ENCODE measurements at places on chromosomes 1 and 21. TPM values are rescaled to one million over a fixed set of nuclear protein-coding genes. Genes with fewer than 3 reads are reported as not detected.

The KAZN gene
- 12.9 TPM for total RNA-seq

The PROK1 gene
- total RNA-seq, result not detected

DNA sequence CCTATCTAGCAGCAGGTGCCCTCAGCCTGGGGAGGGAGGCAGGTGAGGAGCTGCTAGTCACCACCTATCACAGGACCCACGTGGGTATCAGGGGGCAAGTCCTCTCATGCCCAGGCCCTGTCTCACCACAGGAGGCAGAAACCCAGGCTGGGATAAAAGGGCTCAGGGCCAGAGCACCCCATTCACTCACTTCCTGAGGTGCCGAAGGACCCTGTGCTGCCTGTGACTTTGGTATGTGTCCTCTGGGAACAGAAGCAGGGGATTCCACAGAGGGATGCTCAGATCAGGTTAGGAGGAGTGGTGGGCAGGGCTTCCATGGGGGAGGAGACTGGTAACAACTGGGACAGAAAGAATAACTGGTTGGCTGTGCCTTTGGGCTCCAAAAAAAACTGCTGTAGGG, at the start of gene LCE1E:
Gene LCE1E (plus strand): TSS at position 181 of the 400 bp plus-strand sequence. CDS start 1,043 bp downstream, outside the sequence.
- DNase-seq, result no peak

- no peak for DNase-seq
Observed at GRCh38 chr1:87346130-87346814, 17.6 kb downstream of the LMO4 start.

DNA sequence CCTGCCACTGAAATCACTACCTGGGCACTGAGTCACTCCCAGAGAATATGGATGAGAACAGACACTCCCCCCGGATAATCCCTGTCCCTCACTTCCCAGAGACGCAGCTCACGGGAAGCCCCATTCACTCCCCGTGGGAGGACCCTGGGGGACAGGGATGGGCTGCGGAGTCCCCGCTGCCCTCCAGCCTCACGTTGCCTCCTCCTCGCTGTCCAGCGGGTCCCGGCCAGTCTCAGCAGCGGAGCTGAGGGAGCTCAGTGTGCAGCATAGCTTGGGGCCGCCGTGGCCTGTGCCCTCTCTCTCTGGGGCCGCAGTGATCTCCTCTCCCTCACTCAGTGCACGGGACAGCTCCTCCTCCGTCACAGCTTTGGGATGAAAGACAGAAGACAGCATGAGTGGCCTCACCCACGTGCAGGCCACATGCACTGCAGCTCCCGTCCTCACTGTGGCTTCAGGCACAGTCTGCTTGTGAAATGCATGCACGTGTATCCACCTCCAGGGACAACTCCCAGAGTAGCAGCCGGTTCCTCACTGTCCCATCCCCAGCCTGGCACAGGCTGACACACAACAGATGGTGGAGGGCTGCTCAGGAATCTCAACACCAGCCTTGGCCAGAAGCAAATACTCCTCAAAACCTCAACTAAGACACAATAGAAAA, 7.4 kb downstream of the CFAP410 start:
- DNase-seq, result no peak

DNA sequence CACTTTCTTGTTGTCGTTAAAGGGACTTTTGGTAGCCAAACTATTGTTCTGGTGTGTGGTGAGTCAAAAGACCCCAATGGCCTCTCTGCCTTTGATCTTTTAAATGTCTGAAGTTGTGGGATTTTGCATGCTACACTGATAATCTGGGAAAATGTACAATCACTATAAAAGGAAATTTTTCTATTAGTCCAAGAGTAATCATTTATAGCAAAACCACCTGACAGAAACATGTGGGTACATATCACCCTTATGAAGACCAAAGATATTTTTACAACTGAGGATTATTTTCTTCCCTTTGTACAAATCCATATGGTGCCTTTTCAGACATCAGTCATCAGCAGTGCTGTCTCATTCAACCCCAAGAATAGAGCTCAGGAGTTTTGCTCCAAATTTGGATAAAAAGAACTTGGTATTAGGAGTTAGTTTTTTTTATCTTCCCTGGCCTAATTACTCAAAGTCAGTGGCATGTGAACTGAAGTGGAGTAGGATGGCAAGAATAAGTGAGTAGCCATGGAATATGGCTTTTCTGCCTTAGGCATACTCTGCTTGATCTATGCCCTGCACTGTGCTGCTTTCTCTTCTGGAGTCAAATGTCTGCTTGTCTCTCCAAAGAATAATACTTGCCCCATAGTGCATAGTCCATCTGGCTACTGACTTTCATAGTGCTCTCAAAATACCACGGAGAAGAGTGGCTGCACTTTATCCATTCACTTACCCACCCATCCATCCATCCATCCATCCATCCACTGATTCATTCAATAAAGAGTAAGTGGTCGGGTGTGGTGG, 13.5 kb downstream of the GREM2 start:
- DNase-seq, result no peak

DNA sequence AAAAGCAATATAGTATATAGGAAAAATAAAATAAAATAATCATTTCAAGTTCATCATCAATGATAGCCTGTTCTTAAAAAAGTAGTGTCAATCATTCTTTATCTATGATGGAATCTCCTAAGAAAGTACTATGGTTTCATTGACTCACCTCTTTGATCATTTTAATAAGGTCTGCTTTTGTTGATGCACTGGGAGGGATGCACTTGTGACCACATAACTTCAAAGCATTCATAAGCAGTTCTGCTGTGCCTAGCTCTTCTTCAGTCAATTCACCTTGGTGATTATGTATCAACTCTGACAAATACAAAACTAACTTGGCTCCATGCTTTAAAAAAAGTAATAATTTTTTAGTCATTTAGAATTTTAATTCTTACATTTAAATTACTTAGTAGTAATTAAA, 84.8 kb upstream of the GNG4 start:
- DNase-seq, result no peak

- DNase-seq, result no peak
Observed at GRCh38 chr21:36813052-36813451, 114.1 kb downstream of the SIM2 start.

- DNase-seq, result no peak
Observed at GRCh38 chr21:39014747-39015146, 168.5 kb downstream of the PSMG1 start.

DNA sequence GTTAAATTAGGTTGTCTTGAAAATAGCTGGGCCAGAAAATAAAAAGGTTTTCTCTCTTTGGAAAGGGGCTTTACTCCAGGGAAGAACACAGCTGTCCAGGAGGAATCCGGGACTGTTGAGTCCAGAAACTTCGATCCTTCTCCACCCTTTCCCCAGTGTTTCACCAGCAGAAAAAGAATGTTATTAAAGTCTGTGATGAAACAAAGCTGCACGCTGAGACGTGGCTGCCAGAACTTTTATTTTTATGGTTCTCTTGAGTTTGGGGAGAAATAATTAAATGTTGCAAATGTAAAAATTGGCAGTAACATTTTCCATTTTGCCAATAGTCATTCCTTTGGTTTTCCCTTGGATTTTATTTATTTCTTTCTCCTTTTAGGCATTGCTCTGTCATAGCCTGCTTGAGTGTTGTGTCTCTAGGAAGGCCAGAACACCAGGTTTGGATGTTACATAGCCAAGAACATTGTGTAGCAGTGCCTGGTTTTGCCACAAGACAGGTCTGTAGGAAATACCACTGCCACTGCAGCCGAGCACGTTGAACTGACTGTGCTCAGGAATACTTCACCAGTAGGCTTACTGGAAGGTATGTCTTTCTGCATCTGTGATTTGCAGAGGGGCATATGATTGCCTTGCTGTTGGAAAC, 87.4 kb downstream of the ROR1 start:
- no peak for DNase-seq

DNA sequence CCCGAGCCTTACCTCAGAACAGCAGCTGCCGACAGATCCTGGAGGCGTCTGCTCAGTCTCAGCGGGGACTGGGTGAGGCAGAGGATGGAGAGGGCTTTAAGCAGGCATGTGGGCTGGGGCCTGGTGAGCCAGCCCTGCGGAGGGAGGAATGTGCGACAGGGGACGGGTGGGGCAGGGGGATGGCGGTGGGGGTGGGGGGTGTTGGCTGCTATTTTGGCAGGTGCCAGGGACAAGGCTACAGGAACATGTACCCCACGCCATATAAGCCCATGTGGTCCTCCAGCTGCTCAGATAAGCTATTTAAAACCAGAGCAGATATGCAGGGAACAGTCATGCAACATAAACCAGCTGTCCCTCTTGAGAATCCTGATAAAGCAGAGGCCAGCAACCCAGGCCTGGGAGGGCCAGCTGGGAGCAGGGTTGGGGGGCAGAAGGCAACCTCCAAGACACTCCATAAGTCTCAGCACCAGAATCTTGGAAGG, at the start of gene TNNT2:
Gene TNNT2 (minus strand): TSS at position 70 of the 482 bp plus-strand sequence. CDS start 4,426 bp downstream, outside the sequence.
- no peak for DNase-seq

DNA sequence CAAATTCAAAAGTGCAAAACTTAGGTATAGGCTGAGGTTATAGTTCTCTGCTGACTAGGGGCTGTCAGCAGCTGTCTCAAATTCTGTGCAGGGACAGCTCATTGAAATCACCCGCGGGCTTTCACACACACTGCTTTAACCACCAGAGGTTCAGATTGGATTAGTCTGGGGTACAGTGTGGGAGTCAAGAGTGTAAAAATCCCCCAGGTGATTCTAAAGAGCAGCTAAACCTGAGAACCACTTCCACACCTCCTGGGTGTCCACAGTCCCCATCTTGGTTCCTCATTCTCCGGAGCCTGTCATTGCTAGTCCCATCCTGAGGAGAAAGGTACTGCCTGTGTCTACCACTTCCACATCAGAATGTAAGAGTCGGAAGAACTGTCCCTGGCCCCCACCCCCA, 9.9 kb upstream of the TDRD10 start:
- DNase-seq, result no peak

DNA sequence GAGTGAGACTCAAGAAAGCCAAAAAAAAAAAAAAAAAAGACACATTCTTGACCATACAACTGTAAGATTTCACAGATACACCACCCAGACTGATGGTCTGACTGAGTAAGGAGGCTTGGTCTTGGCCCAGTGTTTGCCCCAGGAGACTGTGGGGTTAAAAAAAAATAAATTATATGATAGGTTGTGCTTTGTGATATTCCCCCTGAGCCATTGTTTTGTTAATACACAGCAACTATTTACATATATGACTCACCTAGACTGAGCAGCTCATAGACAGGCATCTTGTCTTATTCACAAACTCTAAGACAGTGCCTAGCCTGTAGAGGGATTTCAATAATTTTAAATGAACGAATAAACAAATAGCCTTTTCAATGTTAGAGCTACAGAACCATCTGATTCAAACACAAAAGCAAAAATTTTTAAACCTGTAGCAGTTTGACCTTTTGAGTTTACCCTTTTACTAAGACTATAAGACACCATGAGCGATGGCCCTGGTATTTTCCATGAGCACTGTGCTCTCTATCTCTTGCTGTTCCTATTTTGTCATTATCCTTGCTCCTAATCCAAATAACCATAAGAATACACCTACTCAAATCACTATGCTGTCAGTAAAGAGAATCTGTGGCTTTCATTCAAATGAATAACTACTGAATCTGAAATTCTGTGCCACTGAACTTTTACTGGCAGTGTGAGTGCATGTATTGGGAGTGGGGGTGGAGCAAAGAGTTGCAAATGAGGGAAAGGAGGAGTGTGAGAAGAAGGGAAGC, 199.4 kb upstream of the PTBP2 start:
- DNase-seq, result no peak

The TRIM46 gene
- total RNA-seq, result 25.7 TPM

The CD5L gene
- not detected for total RNA-seq

The CELSR2 gene
- 38.7 TPM for total RNA-seq

GRCh38 chr1:180185281-180185680, 30.6 kb downstream of the QSOX1 start:
- DNase-seq, result no peak

The PPFIA4 gene
- total RNA-seq, result 0.87 TPM

DNA sequence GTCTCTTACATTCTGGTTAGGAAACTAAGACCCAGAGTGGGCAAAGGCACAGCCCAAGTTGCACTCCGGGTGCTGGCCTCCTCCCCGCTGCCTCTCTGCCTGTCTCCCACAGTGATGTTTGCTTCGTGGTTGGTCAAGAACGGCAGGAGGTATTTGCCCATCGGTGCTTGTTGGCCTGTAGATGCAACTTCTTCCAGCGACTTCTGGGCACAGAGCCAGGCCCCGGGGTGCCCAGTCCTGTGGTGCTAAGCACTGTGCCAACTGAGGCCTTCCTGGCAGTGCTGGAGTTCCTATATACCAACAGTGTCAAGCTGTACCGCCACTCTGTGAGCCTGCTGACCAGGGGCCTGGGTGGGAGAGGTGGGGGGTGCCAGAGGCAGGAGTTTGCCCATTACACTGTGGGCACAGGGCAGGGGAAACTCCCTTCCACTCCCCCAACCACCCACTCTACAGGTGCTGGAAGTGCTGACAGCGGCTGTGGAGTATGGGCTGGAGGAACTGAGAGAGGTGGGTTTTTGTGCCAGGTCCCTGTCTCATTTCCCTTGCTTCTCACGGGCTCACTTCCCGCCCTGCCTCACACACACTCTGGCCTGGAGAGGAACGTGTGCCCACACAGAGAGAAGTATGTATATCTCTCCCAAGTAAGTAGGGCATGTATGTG, 1.9 kb downstream of the BTBD19 start:
- DNase-seq, result no peak

DNA sequence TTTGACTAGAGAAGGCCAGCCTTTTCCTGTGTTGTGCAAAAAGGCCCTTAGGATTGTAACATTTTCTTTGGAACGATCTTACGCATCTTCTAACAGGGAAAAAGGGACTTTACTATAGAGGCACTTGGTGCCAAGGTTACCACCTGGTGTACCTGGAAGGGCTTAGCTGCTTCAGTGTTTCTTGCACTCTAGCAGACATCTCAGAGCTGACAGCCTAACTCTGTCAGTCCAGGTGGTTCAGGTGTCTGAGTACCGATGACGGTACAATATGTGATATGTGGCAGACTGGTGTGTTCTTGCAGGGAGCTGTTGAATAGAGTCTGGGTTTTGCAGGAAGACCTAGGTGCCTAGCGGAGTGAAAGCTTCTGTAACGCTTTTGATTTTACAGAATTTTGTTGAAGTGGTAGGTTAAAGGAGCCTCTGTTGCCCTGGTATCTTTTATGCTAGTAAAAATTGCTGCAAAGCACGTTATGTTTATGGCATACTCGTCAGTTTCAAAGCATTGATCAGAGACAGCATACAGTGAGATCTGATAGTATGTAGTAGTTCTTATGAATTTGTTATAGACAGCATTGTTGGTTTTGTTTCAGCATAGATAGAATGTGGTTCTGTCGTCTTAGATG, 1.4 kb downstream of the MAGI3 start:
- DNase-seq, result no peak

DNA sequence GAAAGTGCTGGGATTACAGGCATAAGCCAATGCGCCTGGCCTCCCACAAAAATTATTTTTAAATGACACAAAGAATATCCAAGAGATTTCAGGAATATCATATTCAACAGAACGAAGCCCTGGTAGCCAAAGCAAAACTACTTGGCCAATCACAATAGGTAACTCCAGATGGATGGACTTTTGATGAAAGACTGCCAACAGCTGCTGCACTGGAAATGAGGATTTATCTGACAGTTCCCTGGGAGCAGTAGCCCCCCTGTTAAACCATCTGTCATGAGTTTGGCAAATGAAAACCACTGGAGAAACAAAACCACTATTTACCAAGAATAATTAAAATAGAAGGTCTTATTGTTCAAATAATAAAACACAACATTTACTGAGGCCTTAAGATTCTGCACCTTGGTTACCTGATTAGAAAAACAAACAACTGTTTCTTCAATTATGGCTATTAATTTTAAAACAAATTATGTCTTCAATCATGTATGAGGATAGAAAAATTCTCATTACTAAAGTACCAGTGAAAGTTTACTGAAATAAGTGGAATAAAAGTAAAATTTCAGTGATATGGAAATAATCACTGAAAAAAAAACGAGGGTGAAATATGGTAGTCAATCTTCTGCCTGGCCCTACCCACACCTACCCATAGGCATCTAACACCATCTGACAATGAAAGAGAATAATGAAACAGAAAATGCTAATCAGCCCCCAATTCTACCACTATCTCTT, 34.3 kb upstream of the PSMG1 start:
- no peak for DNase-seq

- no peak for DNase-seq
Observed at GRCh38 chr1:226576601-226577000, 28.0 kb downstream of the STUM start.

Measured in progenitor cell of endocrine pancreas (in vitro differentiated cells).